ENCODE measurements at places on chromosomes 6 and 20.

- DNase-seq: no peak
Measured at GRCh38 chr20:10728873-10729670, 55.3 kb upstream of the JAG1 start.

- DNase-seq: no peak
Measured at GRCh38 chr6:144594585-144594984, 309.4 kb downstream of the UTRN start.

DNA sequence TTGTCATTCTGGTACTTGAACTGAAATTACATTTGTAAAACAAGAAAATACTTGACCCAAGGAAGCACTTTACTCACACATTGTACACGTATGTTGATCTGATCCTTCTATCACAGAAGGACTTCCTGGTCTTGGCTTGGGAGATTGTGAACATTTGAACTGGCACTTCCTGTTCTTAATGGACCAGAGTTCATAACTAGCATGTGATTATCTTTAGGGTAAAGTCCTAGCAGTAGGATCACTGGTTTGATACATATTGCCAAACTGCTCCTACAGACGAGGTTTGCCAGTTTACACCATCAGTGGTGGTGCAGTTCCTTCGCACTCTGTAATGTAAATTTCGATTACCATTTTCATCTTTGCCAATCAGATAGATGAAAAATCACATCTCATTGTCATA is 12.7 kb downstream of the HECA start:
- DNase-seq: no peak

GRCh38 chr6:144160431-144161005 is 10.2 kb downstream of the STX11 start:
- DNase-seq: no peak

GRCh38 chr20:50333812-50334211 is 143.2 kb downstream of the CEBPB start:
- no peak for DNase-seq

DNA sequence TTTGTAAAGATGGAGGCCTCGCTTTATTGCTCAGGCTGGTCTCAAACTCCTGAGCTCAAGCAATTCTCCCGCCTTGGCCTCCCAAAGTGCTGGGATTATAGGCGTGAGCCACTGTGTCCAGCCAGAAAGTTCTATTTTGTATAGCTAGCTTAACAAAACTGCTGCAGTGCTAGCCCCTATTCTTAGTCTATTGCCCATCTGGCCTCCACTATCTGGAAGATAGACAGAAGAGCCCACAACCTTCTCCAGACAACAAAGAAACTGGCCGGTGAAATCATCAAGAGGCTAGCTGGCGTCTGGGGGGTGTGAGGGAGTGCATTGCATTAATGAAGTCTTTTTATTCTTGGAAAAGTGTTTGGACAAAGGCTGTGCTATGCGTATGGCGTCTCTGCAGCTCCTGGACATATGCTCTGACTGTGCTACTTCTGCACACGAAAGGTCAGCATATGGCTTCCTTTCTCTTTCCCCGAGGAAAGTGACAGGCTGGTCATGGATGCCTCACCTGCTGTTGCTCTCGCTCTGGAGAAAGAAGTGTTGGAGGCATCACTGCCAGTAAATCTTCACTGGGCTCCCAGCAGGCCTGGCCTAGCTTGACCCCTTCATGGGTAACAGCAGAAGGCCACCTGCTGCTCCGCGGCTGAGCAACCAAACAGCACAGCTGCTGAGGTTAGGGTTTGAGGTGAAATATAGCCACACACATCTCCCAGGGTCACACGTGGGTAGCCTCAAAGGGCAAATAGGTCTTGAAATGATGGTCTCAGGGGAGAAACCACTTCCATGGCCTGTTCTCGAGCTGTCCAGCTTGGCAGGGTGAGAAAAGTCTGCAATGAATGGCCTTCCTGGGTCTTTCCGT is 95.1 kb upstream of the IYD start:
- no peak for DNase-seq

DNA sequence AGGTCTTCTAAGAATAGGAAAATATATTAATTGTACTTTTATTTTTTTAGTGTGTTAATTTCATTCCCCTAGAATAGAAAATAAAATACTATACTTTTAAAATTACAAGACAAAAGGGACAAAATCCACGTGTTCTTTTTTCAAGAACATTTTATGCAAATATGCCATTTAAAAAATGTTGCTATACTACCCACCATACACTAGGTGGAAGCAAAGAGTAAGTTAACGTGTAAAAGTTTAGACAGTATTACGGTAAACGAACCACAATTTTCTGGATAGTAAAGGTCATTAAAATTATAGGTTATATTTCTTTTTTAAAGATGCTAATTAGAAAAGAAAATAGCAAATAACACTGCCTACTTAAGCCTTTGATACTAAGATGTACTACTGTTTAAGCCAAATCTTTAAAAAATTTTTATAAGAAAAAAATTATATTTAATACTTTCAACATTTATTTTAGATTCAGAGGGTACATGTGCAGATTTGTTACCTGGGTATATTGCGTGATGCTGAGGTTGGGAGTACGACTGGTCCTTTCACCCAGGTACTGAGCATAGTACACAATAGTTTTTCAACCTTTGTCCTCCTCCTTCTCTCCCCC is 287.6 kb downstream of the PHF3 start:
- DNase-seq: peak; percentile 30

- DNase-seq: no peak
Measured at GRCh38 chr20:17655865-17656479, 26.1 kb downstream of the RRBP1 start.

- no peak for DNase-seq
Measured at GRCh38 chr20:63097336-63097831, 90.6 kb upstream of the BHLHE23 start.

DNA sequence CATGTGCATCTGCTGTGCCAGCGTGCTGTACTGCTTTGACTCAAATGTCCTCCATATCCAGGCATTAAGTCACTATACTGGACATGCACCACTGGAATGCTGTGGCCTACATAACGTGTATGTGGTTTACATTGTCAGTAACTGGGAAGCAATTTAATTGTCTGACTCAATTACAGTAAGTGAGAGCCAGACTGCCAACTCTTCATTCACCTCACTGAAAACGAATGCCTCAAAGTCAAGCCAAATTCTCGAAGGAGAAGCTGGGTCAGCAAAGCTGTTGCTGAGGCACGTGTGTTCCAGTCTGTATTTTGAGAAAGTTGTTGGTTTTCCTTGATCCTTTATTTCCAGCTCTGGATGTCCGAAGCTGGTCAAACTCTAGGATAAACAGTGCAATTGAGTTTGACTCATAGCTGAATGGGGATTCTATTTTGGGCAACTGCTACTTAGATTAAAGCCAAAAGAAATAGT is 534.3 kb downstream of the COL12A1 start:
- DNase-seq: no peak

DNA sequence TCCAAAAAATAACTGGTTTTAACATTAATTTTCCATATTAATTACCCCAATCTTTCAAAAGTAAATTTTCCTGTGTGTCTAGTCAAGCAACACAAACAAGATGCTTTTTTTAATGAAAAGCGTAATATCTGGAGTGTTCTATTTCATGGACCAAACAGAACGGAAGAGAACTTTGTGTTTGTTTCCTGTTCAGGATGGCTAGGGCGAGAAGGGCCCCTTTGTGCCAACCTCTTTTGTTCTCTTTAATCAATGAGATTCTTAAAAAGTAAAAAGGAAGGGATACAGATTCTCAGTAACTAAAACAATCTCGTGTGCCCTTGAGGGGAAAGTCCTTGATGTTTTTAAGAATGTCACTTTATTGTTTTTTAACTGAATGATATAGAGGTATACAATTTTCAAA is 55.7 kb downstream of the GNAS start:
- no peak for DNase-seq

- DNase-seq: no peak
Measured at GRCh38 chr20:2279253-2279779, 16.5 kb upstream of the TGM3 start.

- no peak for DNase-seq
Measured at GRCh38 chr6:39695447-39695846, 29.8 kb downstream of the KIF6 start.

DNA sequence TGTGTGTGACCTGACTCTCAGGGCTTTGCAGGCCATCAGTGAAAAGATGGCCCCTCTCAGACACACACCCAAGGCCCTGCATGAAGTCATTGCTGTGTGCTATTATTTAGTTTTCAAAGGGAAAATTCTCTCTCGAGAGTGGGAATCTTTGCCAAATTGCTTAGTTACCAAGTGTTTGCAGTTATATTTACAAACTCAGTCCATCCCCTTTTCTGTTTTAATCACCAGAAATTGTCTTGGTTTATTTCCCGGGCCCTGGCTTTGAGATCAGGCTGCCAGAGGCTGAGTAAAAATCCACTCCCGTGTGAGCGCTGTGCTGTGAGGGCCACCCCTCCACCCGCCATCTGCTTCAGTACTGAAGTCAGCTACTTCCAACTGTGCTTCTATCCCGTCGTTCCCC is 163.1 kb downstream of the SOD2 start:
- DNase-seq: no peak

- no peak for DNase-seq
Measured at GRCh38 chr6:92428448-92428847, 990.9 kb downstream of the EPHA7 start.

- DNase-seq: peak; percentile 7
Measured at GRCh38 chr6:19804205-19805128, 32.7 kb upstream of the ID4 start.

- no peak for DNase-seq
Measured at GRCh38 chr6:20680697-20681165, 146.5 kb downstream of the CDKAL1 start.

GRCh38 chr20:13461849-13462458 is 176.8 kb downstream of the TASP1 start:
- no peak for DNase-seq

- DNase-seq: no peak
Measured at GRCh38 chr6:16933961-16934360, 167.9 kb upstream of the STMND1 start.

- DNase-seq: no peak
Measured at GRCh38 chr20:3876676-3877075, 12.5 kb upstream of the PANK2 start.

GRCh38 chr6:149064660-149065015 is 252.9 kb upstream of the TAB2 start:
- no peak for DNase-seq

DNA sequence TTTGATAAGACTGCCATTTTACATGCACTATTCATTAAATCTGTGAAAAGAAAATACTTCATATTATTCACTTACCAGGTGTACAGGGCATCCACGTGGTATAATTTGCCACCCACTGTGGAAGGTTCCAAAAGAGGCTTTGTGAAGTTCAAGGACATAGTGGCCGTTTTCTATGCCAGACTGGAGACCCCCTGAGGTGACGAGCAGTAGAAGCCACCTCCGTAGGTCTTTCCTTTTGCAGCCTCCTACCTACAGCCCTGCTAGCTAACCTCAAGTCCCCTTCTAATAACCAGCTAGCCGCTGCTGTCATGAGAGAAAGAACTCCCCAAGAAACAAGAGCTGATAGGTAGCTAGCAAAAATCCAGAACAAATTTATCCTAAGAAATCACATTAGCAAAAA is 110.5 kb downstream of the ARHGAP18 start:
- no peak for DNase-seq

GRCh38 chr6:6221787-6222535 is 98.5 kb downstream of the F13A1 start:
- DNase-seq: no peak

- no peak for DNase-seq
Measured at GRCh38 chr20:17985388-17986018, 16.7 kb downstream of the MGME1 start.

DNA sequence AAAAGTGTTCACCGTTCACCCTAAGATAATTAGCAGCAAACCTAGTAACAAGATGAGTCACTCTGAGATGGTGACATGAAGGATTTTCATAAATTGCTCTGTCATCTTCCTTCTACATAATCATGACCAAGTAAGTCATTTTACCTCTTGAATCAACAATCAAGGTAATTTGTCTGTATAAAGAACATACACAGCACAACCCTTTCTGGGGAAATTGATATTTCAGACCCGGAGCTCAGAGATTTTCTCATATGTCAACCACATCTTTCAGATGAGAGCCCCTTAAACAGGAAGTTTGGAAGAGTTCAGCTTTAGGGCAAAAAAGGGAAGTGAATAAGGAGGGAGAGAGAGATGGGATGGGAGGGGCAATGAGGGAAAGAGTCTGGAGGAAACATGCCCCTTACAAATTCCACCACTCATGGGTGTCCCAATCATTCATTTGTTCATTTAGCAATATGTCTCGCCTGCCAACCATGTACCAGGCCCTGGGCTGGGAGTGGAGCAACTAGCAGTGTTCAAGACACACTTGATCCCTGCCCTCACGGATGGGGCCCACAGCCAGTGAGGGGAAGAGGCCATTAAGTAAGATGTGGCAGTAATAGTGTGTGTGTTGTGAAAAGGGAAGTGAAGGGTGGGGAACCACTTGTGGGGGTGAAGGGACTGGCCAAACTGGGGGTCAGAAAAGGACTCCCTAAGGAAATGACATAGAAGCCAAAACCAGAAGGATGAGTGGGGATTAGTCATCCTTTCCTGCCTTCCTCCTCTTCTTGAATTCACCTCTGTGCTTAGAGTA is 190.9 kb downstream of the MAFB start:
- DNase-seq: peak; percentile 77

DNA sequence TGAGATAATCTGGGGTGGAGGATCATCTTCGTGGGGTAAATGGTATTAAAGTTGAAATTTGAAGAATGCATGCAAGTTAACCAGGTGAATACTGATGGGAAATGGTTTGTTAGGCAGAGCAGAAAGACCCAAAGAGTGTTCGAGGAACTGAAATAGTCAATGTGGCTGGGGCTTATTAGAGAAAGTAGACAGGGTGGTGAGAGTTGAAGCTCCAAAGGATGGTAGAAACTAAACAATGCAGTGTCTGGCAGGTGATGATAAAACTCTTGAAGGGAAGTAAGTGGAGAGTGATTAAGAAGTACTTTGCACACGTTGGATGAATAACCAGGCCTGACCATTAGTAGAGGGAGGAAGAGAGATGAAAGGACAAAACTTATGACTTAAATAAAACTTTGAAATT is 39.8 kb upstream of the CENPW start:
- no peak for DNase-seq

DNA sequence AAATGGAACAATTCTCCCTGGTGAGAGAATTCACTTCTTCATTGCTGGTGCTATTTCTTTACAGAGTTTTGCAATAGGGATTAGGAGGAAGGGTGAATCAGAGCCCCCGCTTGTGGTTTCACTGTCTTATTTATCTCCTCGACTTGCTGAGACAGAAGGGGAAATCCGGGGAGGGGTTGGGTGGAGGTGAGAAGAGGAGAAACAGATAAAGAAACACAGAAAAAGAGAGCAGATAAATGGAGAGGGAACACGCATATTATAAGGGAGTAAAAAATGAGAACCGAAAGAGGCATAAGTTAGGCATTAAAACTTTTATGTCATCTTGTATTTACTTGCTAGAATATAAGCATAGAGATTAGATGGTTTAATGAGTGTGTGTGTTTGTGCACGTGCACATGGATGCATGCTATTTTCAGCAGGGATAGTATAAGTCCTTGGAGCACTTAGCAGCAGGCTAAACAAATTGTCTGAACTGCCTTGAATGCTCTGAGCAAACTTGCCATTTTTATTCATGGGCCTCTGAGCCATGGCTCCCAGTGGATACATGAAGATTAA is 105.0 kb downstream of the OLIG3 start:
- DNase-seq: peak; percentile 82

GRCh38 chr20:17698384-17698783 is 1.4 kb upstream of the BANF2 start:
- no peak for DNase-seq

Measured in CD4-positive, alpha-beta T cell treated with Interleukin-4 for 1 hour (primary cell).